ENCODE measurements at places on chromosomes 7 and 10.

DNA sequence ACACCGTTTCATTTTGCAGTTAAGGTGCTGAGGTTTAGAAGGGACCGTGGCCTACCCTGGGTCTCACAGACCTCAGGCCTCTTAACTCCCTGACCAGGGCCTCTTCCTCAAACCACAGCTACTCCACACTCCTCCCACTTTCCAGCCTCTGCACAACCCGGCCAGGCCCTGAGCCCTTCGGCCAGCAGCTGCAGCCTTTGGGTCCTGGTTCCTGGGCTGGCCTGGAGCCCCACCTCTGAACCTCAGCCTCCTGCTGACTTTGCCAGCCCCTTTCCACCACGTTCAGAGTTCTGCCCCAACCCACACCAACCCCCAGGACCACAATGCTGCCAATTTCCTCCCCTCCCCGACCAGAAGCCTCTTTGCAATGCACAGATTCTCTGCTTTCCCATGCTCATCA lies 84.1 kb downstream of the VOPP1 start:
- DNase-seq = no peak

GRCh38 chr10:87799860-87800259 lies 18.2 kb downstream of the ATAD1 start:
- no peak for DNase-seq

DNA sequence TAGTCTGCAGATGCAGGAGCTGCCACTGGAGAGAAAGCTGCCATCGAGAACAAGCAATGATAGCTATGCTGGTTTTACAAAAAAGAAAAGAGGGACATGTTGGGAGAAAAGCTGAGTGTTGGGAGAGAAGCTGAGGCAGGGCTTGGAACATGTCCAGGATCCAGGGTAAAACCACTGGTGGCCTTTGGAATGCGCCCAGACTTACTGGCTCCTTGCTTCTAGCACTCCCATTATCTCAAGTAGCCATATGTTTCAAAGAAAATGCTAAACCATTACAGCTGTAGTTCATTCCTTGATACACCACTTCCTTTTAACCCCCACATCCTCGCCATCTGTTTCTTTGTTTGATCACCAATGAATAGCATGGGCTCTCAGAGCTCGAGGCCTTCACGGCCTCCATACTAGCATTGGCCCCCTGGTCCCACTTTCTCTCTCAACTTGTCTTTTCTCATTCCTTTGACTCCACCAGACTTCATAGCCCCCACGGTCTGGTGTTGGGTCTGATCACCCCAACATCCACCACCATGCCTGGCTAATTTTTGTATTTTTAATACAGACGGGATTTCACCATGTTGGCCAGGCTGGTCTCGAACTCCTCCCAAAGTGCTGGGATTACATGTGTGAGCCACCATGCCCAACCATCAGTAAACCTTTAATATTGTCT lies 23.8 kb upstream of the PLAC9 start:
- no peak for DNase-seq

DNA sequence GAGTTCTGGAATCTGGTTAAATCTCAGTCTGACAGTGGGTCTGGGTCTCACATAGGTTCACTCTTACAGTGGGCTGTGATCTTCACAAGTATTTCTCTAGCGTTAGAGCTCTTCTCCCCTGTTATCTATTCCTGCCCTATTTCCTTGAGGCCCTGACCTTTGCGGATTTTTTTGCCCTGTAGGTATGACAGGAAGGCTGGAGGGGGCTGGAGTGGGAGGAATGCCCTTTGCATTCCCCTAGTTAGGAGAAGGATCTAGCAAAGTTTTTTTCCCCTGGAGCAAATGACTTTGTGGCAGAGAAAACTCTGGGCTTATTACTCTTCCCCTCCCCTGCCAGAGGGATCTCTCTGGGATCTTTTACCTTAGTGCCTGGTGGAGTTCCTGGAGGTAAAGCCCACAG lies 49.2 kb downstream of the GALNT11 start:
- no peak for DNase-seq

DNA sequence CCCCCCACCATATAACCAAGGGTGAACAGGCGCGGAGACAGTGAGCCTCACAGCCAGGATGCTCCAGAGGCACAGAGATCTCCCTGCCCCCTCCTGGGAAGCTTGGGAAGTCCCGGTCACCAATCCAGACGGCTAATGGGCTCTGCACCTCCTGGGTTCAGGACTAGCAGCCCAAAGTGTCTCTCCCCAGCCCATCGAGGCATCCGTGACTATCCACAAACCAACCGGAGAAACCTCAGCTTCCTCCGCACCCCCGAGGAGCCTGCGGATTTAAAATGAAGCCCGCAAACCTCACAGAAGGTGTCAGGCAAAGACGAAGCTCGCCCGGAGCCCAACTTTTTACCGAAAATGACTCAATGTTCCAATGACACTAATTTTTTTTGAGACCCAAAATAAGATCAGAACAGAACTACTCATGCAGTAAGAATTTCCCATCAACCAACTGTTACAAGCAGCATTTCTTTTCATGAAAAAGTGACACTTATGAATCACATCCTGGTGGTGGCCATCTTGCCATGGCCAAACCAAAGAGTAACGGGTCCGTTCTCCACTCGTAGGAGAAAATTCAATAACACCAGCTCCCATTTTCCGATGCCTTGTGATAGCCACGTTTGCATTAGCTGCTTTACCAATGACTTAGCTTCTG lies 6.0 kb downstream of the PDGFA start:
- DNase-seq = no peak

GRCh38 chr7:4127909-4128560 lies 554.1 kb upstream of the FOXK1 start:
- no peak for DNase-seq

- no peak for DNase-seq
Observed at GRCh38 chr10:14247377-14248116, 83.2 kb downstream of the FRMD4A start.

DNA sequence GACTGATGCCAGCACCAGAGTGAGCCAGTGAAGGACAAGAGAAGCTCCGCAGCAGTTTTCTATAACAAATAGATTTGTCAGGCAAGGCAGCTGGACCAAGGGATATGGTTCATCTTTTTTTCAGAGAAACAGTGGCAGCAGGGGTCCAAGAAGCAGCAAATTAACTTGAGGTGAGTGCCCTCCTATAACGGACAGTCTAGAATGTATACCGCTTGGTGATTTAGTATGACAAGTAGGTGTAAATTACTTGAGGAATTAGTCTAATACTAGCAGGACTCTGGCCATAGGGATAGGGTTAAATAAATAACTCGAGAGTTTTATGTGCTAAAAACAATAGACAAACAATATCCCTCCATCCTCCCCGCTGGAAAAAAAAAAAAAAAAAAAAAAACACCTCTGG lies 153.0 kb upstream of the WNT16 start:
- DNase-seq = no peak

DNA sequence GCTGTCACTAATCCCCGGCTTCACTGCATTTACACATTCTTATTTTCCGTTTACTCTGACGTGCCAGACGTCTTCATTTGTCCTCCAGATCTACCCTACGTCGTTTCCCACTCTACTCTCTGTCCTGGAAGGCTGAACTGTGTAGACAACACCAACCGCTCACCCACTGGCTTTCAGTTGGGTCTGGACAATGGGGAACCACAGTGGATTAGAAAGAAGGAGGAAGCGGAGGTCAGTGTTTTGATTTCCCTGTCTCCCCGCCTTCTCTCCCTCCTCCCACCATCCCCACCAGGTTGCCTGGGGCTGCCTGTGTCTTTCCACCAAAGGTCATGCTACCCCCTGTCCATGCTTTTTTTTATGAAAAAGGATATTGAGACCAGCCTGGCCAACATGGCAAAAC lies 14.0 kb upstream of the CTBP2 start:
- DNase-seq = no peak

All from fibroblast of villous mesenchyme (primary cell).